ENCODE measurements at places on chromosomes 12 and 14. TPM values are rescaled to one million over a fixed set of nuclear protein-coding genes. Genes with fewer than 3 reads are reported as not detected.

Gene BTG1
- 16.8 TPM for total RNA-seq

Gene LLPH
- 5.9 TPM for total RNA-seq

Gene TPPP2
- not detected for total RNA-seq

Gene TNFRSF1A
- 146 TPM for total RNA-seq

Gene CCDC184
- total RNA-seq, result 1.1 TPM

Gene VDR
- 5.0 TPM for total RNA-seq

Gene DEPDC4
- total RNA-seq, result 5.9 TPM

Data from fibroblast of the aortic adventitia (primary cell).